Activated CD8-positive, alpha-beta T cell treated with anti-CD3 and anti-CD28 coated beads for 36 hours (primary cell): ENCODE measurements at places on chromosomes 16 and 17. TPM values are rescaled to one million over a fixed set of nuclear protein-coding genes. Genes with fewer than 3 reads are reported as not detected.
A peak's percentile ranks its signal among the peaks of the same experiment; 100 is the strongest.

- peak; percentile 59 for DNase-seq
These were observed 29.9 kb downstream of the YPEL2 start for GRCh38 chr17:59361386-59361785.

Gene SYCE1L
- 3.0 TPM for total RNA-seq

DNA sequence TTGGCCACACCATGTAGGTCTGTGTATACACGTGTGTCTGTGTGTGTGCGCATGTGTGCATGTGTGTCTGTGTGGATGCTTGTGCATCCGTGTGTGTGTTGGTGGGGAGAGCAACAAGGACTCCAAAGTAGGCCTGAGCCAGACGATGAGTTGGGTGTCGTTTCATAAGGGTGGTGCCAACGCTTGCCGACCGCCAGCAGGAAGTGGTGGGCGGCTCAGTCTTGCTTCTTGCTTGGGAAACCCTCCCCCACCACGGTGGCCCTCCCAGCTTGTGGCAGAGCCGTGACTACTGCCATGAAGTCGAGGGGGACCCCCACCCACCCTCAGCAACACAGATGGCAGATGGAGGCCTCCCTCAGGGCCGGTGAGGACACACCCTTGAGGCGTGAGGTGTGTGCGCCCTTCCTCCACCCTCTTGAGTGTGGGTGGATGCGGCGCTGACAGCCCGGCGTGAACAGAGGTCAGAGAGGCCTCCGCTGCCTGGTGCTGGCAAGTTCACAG lies 17.5 kb downstream of the SBK1 start:
- peak; percentile 99 for DNase-seq

Gene KRT25
- not detected for total RNA-seq

GRCh38 chr17:52537421-52537820 lies 378.9 kb upstream of the CA10 start:
- no peak for DNase-seq

- DNase-seq = no peak
These were observed 12.3 kb downstream of the DNAH2 start for GRCh38 chr17:7729816-7730215.

Gene TP53TG3C
- total RNA-seq = not detected

GRCh38 chr17:48340916-48341315 lies 89.1 kb downstream of the SKAP1 start:
- no peak for DNase-seq

GRCh38 chr17:28643983-28644786 lies 773 bp downstream of the BLTP2 start:
- DNase-seq = peak; percentile 61

DNA sequence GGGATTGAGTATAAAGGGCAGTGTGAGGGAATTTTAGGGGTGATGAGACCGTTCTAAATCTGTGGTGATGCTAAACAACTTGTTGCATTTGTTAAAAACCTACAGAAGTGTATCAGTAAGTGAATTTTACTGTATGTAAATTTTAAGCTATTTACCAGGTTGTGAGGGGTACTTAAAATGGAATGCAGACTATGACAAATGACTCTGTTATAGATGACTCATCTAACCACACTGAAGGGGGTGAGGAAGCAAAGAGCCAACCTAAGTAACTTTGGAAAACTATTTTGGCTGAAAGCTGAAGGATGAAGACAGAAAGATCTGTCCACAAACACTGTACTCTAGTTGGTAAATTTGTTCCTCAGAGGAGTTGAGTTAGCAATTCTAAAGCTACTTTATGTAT lies 5.3 kb upstream of the MKS1 start:
- no peak for DNase-seq

DNA sequence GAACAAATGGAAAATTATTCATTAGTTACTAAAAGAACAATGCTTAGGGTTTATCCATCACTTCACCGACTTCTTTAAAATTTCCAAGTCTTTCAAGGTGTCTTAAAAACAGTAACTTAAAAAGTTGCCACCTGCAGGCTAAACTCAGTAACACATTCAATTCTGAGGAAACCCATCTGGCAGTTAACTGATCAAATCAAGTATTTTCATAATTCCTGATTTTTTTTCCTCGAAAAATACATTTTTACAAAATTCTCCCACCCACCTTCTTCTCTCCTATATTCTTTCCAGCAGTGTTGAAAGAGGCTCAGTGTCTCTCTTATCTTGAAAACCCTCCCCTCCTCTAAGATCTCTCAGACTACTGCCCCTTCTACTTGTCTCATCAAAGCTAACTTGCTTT lies 29.9 kb downstream of the PARN start:
- DNase-seq = no peak

DNA sequence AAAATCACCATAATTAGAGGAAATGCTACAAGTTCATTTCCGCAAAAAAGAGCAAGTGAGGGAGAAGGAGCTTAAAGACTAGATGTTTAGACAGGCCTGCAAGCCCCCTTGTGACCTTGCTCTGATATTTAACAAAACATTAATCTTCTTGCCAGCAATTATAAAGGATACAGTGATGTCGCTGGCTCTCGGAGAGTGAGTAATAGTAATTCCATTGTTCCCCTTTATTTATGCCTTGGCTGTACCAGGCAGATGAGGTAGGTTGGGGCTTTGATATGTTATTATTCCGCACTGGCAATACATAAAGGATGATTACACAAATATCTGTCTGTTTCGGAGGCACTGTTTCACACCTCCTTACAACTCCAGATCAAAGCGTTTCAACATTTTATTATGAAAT lies 204.8 kb upstream of the SALL1 start:
- DNase-seq = no peak

Gene OR3A3
- not detected for total RNA-seq

Gene SOST
- total RNA-seq = not detected

GRCh38 chr16:89341279-89341678 lies 123.8 kb downstream of the ZNF778 start:
- DNase-seq = no peak

DNA sequence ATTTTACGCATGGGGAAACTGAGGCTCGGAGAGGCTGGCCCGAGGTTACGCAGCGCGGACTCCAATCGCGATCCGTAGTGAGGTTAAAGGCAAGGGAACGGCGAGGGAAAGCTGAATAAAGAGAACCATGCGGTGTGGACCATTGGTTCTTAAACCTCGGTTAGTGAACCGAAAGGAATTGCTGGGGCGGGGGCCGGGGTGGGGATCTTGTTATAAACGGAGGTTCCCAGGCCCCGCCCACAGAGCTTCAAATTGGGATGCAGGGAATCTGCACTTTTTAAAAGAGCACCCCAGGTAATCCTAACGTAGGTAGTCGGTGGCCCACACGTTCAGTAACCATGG lies 524 bp downstream of the IQCK start:
- peak; percentile 28 for DNase-seq

Gene MMP28
- total RNA-seq = not detected

GRCh38 chr17:17938388-17939107 lies 33.7 kb downstream of the TOM1L2 start:
- DNase-seq = no peak

Gene ZNF200
- total RNA-seq = 9.6 TPM

- DNase-seq = no peak
These were observed 5.3 kb upstream of the C16orf74 start for GRCh38 chr16:85755929-85756768.

Gene SPATA22
- total RNA-seq = not detected

DNA sequence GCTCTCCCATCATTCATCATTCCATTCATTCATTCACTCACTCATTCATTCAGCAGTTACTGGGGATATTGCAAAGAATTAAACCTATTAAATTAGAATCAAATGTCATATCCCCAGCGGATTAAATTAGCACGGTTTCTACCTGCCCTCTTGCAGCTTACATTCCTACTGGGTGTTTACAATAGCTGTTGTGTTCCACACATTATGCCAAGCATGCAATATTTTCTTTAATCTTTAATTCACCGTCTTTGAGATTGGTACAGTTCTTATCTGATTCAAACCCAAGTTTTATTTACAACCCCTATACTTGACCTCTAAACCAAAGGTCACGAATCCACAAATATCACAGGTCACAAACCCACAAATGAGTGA lies 727 bp upstream of the USP31 start:
- no peak for DNase-seq

Gene PRR35
- not detected for total RNA-seq

- no peak for DNase-seq
These were observed 125.8 kb downstream of the CCDC182 start for GRCh38 chr17:57619061-57619937.

Gene KRT9
- total RNA-seq = not detected

GRCh38 chr17:74249590-74250270 lies 24.3 kb upstream of the DNAI2 start:
- no peak for DNase-seq

DNA sequence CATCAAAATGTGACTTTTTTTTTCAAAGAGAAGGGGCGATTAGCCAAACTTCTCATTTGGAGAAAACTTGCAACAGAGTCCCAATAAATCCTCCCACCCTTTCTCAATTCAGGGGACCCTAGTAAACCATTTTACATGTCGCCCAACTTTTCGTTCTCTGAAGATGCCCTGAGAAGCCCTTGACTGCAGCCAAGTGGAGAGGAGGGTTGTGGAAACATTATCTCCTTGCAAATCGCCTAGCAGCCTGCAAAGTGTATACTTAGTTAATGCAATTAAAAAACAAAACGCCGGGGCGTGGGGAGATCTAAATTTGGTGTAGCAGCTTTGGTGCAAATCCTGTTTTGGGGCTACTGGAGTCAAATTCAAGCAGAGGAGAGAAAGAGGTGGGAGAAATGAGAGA lies 1.2 kb upstream of the SHISA9 start:
- no peak for DNase-seq

Gene HSD11B2
- total RNA-seq = 2.3 TPM

Gene SBK1
- 35.3 TPM for total RNA-seq

DNA sequence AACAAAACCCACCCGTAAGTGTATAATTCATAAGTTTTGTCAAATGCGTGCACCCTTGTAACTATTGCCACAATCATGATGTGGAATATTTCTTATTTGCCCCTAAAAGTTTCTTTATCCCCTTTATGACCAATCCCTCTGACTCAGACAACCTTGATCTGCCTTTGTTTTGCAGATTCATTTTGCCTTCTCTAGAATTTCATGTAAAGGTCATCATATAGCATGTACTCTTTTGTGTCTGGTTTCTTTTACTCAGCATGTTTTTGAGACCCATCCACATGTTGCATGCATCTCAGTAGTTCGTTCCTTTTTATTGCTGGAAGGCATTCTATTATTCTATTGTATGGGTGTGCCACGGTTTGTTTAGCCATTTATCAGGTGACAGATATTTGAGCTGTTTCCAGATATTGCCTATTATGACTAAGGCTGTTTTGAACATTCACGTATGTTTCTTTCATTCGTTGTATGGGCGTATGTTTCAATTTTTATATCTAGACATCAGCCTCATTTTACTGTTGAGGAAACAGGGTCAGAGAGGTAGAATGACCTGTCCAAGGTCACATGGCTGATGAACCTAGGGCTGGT lies 192.4 kb downstream of the RAB11FIP4 start:
- no peak for DNase-seq

Gene EPN3
- not detected for total RNA-seq

Gene KRTAP1-4
- not detected for total RNA-seq

DNA sequence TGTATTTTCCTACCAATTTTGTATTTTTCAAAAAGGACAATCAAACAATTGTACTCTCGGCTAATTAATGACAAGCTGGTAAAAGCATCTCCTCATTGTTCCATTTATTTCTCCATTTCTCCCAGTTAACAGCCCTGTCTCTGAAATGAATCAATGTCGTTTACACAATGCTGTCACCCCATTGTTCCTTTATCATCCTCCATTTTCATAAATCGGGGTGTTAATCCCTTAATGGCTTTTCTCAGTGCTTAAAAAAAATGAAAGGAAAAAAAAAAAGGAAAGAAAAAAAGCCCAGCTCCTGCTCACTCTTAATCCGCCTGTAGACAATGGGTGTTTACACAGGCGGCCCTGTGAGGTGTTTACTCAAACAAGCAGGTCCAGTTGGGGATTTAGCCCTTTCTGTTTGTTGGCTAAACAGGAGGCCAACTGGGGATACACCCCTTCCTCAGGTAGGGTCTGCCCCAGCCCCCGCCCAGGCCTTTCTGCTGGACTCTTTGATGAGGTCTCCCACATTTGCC lies 86.8 kb upstream of the SALL1 start:
- DNase-seq = no peak

- no peak for DNase-seq
These were observed 10.1 kb downstream of the KRT39 start for GRCh38 chr17:40956401-40957254.

Gene C16orf86
- total RNA-seq = 2.8 TPM

- DNase-seq = no peak
These were observed 121.9 kb downstream of the NPIPB5 start for GRCh38 chr16:22632606-22633005.

Gene FLYWCH2
- total RNA-seq = 18.9 TPM

GRCh38 chr17:52824542-52824941 lies 666.0 kb upstream of the CA10 start:
- no peak for DNase-seq

Gene PYY
- not detected for total RNA-seq

GRCh38 chr17:31275116-31275515 lies 21.9 kb downstream of the OMG start:
- no peak for DNase-seq
